ENCODE measurements at places on chromosomes 6 and 20.

- DNase-seq: no peak
These were observed 82.4 kb downstream of the GJA10 start for GRCh38 chr6:89976694-89977020.

DNA sequence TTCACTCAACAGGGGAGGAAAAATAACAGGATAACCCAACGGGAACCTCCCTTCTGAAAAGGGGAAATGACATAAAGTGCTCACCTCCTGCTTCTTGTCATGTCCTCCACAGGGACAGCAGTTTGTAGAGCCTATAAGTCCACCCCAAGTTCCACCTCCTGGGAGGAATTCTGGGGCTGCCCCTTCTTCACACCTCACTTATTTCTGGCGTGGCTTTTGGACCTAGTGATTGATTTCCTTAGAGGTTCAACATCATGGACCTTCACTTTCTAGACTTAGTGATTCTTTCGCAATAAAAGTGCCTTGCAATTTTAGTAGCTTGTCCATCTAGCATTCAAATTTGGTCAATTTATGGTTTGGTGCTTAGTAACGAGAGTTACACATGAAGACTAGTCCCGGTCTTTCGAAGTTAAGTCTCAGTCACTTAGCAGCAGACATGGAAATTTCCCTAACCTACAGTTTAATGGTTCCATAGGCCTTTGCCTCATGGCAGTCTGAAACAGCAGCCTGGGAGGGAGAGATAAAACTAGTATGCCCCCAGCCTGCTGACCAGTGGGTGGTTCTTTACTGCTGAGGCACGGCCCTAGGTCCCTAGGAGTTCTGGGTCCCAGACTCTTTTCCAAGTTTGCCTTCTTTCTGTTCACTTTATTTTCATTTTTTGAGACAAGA is 59.2 kb upstream of the CDKAL1 start:
- no peak for DNase-seq

- DNase-seq: no peak
These were observed 149.3 kb upstream of the CCN2 start for GRCh38 chr6:132100388-132100990.

DNA sequence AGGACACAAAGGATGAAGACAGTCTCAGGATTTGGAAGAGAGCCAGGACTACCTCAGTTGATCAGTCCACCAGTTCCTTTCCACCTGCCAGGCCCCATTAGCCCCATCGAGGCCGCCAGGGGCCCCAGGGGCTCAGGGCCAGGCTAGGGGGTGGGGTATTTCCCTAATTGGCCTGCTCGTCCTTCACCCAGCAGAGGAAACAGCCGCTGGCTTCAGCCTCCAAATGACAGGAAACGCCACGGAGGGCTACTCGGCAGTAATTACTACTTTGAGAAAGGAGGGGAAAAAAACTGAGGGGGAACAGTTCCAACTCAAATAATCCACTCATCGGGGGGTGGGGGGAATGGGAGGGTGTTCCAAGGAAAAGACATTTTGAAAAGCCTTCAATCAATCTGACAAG is 42.7 kb downstream of the MAFB start:
- DNase-seq: no peak

DNA sequence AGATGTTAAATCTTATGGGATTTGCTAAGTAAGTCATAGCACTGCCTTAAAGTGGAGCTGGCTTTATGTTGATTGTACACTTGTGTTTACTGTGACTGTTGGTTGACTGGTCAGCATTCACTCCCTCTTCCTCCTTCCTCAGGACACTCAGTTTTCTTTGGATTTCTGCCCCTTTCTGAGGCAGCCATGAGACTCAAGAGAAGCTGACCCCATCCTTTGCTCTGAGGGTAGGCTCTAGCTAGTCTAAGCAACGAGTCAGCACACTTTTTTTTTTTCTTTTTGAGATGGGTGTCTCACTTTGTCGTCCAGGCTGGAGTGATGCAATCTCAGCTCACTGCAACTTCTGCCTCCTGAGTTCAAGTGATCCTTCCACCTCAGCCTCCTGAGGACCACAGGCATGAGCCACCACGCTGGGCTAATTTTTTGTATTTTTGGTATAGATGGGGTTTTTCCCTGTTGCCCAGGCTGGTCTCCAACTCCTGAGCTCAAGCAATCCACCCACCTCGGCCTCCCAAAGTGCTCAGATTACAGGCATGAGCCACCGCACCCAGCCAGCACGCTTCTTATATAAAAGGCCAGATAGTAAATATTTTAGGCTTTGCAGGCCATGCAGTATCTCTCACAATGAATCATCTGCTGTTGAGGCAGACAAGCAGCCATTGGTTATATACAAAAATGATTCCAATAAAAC is 191.4 kb downstream of the NFATC2 start:
- no peak for DNase-seq

DNA sequence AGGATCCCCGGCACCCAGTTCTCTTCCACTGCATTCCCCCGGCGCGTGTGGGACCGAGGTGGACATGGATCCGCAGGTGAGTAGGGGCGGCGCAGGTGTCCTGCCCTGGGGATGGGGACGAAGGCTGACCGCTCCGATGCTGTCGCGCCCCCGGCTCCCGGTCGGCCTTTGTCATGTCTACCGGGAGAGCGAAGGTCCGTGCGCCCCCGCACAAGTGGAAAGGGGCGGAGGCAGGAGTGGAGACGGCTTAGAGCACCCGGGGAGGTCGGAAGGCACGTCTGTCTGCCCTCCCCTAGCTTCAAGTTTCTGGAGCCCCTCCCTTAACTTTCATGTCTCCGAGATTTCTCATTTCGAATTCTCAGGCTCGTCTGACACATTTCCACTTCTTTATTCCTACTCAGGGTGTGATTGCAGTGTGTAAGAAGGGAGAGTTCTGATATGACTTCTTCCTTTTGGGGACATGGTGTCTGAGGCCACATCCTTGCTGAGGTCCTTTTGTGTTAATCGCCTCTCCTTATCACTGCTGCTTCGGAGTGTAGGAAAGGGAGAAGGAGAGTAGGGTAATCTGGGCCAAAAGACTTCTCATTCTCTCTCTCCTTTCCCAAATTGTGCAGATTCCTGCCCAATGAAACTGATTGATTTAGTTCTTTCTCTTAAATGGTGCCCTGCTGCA is 435 bp downstream of the KIFC1 start:
- no peak for DNase-seq

- peak; percentile 72 for DNase-seq
These were observed 29.0 kb downstream of the HNF4A start for GRCh38 chr20:44384423-44385027.

GRCh38 chr6:21402368-21402767 is 191.2 kb upstream of the SOX4 start:
- DNase-seq: no peak

DNA sequence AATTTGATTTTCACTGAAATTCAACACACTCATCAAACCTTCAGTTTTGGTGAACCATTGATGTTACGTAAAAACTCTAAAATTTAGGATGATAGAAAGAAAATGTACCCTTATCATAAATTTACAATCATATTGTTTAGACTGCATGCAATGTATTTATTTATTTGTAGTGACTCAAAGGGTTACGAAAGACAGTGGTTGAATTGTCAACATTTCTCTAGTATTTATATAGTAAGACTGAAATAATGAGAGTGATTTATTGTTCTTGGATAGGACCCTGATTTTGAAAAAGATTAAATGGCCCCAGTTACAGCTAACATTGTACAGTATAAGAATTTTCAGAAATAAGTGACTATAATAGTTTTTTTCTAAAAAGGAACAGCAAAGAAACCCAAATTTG is 591.5 kb downstream of the RFPL4B start:
- no peak for DNase-seq

DNA sequence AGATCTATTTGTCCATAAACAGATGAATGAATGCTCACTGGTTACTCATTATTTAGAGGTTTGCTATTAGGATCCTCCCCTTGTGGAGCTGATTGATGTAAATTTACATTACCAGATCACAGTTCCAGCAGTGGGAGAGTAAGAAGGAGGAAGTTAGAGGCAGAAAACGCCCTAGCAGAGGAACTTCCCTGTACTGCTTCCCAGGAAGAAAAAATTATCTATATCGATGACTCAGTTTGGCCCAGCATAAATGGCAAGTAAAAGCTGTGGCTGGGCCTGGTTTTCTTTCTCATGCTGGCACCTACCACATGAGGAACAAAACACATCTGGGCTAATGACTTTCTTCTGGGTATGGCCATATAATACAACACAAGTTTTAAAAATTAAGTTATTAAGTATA is 35.7 kb downstream of the DNAAF9 start:
- no peak for DNase-seq

GRCh38 chr6:122653094-122653493 is 42.9 kb downstream of the PKIB start:
- no peak for DNase-seq

- DNase-seq: no peak
These were observed 492 bp upstream of the TBC1D7 start for GRCh38 chr6:13328875-13329183.

DNA sequence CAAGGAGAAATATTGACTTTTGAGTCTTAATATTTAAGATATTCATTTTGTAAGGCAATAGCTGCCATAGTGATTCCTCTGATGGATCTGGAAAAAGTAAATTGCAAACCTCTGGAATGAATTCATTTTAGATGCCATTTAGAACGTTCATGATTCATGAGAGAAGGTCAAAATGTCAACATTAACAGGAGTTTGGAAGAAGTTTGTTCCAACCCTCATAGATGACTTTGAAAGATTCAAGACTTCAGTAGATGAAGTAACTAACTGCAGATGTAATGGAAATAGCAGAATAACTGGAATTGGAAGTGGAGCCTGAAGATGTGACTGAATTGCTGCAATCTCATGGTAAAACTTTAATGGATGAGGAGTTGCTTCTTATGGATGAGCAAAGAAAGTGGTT is 100.9 kb upstream of the CCN2 start:
- DNase-seq: no peak

GRCh38 chr20:517221-517620 is 26.4 kb downstream of the CSNK2A1 start:
- no peak for DNase-seq

DNA sequence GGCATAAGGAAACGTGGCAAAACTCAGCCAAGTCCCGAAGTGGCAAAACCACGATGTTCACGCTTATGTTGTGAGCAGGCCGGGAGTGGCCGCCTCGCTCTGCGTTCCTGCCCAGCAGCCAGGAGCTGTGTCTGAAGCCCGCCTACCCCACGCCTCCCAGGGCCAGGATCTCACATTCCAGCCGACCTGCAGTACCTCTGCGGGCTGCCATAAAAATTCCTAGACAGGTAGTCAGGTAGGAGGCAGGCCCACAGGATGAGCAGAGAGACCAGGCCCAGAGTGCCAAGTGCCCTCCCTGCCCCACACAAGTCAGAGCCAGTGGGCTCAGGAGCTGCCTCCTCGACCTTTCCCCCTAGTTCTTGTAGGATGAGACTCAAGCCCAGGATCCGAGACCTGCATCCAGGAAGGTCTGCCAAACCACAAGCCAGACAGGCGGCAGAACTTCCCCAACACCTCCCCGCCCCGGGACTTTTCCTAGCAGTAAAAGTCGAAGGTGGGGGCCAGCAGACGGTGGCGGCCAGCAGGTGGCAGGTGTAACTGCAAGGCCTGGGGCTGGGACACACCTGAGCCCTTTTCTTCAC is 16.7 kb downstream of the PMEPA1 start:
- no peak for DNase-seq

- no peak for DNase-seq
These were observed 212.1 kb upstream of the PHACTR1 start for GRCh38 chr6:12504325-12504966.

DNA sequence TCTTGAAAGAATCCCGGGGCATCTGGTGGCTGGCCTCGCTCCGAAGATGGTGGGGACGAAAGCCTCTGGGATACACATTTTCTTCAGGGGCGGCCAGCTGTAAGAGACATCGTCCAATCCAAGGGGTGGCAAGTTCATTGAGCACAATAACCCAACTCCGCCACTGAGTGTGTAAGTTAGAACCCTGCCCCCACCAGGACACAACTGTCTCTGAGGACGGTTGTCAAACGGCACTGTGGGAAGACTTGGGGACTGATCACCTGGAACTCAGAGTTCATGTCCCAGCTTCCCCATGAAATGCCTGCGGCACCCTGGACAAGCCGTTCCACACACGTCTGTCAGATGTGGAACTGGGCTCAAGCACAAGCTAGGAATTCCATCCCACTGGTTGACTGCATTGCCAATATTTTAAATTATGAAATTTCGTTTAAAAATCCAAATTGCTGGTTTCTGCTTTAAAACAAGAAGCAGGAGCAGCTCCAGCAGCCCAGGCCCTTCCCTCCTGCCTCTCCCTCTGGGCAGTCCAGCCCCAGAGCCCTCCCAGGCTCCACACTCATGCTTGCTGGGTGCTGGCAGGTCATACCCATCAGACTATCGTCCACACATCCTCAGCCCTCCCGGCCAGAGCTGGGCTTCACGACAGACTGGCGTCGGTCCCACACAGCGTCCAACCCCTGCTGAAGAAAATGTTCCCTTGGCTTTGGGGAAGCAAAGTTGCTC is 80.9 kb upstream of the AFDN start:
- DNase-seq: no peak

- no peak for DNase-seq
These were observed 68.5 kb upstream of the NFATC2 start for GRCh38 chr20:51610761-51611624.

DNA sequence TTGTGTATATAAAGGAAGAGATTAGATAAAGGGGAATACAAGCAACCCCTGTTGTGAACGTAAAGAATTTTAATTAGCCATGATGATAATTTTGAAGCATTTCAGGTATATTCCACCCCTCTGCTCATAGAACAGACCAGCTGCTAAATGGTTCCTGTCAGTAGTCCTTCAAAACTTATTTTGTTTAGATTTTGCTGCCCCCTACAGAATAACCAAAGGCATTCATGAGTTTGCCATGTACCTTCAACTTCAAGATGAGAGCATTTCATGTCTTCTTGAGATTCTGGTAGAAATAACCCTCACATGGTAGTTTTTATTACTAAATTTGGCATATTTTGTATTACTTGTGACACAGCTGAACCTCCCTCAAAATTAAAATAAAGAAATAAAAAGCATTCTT is 1586.7 kb downstream of the HACE1 start:
- DNase-seq: no peak
